Stomach (tissue), 19 donors: ENCODE measurements at places on chromosomes 13 and 19. TPM values are rescaled to one million over a fixed set of nuclear protein-coding genes. Genes with fewer than 3 reads are reported as not detected.

The FXYD7 gene
- total RNA-seq, result not detected

The APLP1 gene
- 15.6 TPM for total RNA-seq

The CEACAM7 gene
- total RNA-seq, result not detected

The IL12RB1 gene
- total RNA-seq, result 0.18 TPM

The OR7D2 gene
- total RNA-seq, result not detected

The SH3GL1 gene
- 22.8 TPM for total RNA-seq

The ZNF57 gene
- total RNA-seq, result 42.0 TPM

The SMIM24 gene
- 72.5 TPM for total RNA-seq

The GPR12 gene
- total RNA-seq, result not detected

The CYP2A6 gene
- total RNA-seq, result not detected

The COX7A1 gene
- 5.0 TPM for total RNA-seq

The KCNRG gene
- 1.2 TPM for total RNA-seq

The NTF4 gene
- not detected for total RNA-seq

The PSG11 gene
- total RNA-seq, result not detected

The PGLYRP2 gene
- not detected for total RNA-seq

The SOX1 gene
- not detected for total RNA-seq

The ZNF324B gene
- total RNA-seq, result not detected

The SIGLEC6 gene
- total RNA-seq, result not detected

The PEAK3 gene
- not detected for total RNA-seq

The TRPC4 gene
- 3.9 TPM for total RNA-seq

The TUBA3C gene
- total RNA-seq, result not detected

The TUBB4A gene
- 3.9 TPM for total RNA-seq

The NLRP11 gene
- not detected for total RNA-seq
